Activated CD4-positive, alpha-beta memory T cell treated with anti-CD3 and anti-CD28 coated beads, Interleukin-2, amount 10 ng/mL, durations not matched to agents 7 days and 5 days (primary cell): ENCODE measurements at places on chromosomes 2 and 18. TPM values are rescaled to one million over a fixed set of nuclear protein-coding genes. Genes with fewer than 3 reads are reported as not detected.

The IL36B gene
- total RNA-seq = not detected

GRCh38 chr2:100202567-100202966, 60.2 kb upstream of the AFF3 start:
- DNase-seq = no peak

GRCh38 chr2:946073-946948, 4.3 kb upstream of the SNTG2 start:
- DNase-seq = no peak

- no peak for DNase-seq
These were observed 376.8 kb downstream of the TSN start for GRCh38 chr2:122132147-122132691.
